Stimulated activated CD8-positive, alpha-beta memory T cell treated with anti-CD3 and anti-CD28 coated beads, Interleukin-7, amount 100 ng/mL, for 1 hour (primary cell): ENCODE measurements at places on chromosomes 16 and 17.

GRCh38 chr17:59154721-59155438 is at the start of gene SKA2:
Gene SKA2 (minus strand): TSS chr17:59155186. CDS start chr17:59155163, 23 bp downstream.
- peak; percentile 93 for DNase-seq

DNA sequence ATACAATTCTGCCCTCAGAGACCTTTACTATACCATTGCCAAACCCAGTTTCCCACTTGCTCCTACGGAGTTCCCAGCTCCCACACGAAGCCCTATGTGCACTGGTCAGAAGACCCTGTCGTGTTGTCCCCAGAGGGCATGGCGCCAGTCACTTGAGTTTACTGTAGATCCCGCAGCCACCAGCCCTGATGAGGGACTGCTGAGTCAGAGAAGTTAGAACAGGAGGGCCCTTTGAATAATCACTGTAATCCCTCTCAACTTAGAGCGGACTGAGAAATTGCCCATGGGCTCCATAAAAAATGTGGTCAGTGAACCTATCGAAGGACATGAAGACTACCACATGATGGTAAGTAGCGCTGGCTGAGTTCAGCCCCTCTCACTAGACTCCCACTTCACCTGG is 9.2 kb downstream of the UBFD1 start:
- DNase-seq = no peak

GRCh38 chr17:3800362-3801271 is at the start of gene ITGAE:
Gene ITGAE (minus strand): TSS chr17:3801188. CDS start chr17:3801144, 44 bp downstream.
- DNase-seq = no peak

GRCh38 chr16:66901626-66902025 is 17.1 kb downstream of the CDH16 start:
- no peak for DNase-seq

DNA sequence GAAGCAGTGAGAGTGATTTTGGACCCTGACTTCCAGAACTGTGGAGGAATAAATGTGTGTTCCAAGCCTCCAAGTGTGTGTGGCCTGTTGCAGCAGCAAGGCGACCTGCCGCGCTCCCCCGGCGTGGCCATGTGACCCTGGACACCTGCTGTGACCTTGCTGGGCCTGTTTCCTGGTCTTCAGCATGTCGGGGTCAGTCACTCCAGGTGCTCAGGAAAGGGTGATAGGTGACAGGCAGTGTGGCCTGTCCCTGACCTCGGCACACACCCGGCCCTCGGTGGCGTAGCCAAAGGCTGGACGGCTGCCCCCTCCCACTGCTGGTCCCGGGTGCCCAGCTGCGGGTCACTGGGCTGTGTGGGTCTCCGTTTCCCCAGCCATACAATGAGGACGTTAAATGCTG is 31.8 kb upstream of the ZNF469 start:
- DNase-seq = no peak

DNA sequence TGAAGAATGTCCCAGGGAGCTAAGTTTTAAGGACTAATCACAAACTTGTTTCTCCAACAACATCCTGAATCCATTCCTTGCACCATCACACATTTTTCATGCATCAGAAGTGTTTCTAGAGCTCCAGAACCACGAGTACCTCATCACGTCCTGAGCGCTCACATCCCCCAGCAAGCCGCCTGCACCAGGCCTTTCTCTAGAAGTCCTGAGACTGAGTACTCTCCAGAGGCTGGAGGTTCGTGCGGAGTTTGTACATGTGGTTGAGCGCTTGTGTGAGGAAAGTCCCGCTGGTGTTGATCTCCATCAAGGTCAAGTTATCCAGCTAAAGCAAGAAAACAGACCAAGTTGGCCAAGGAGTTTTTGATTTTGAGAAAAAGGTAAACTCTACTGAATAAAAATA is 10.7 kb downstream of the GINS2 start:
- DNase-seq = no peak

DNA sequence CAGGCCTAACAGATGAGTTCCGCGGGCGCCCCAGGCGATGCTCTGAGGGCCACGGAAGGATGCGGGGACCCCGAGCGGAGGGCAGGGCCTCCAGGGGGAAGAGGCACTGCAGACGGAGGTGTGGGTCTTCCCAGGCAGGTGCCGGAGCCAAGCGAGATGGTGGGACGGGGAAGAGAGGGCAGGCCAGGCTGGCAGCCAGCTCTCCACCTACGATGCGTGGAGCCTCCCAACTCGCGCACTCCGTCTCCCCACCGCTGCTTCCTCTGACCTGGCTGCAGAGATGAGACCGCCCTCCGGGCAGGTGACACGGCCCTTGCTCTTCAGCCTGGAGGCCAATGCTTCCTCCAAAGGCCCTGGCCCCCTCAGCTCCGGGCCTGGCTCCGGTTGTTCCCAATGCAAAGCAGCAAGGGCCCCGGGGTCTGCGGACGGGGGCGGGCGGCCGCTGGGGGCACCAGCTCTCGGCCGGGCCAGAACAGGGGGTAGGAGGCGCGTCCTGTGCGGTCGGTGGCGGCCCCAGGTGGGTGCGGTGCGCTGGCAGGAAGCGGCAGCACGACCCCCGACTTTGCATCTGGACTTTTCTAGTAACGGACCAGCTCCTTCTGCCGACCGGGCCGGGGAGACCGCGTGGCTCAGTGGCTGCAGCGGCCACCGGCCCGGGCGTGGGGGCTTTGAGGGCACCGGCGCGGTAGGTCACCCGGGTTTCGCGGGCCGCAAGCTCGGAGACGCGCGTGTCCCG is 1.5 kb upstream of the SOX8 start:
- no peak for DNase-seq

- peak; percentile 41 for DNase-seq
Measured at GRCh38 chr16:695355-696089, 5.3 kb upstream of the WDR24 start.

DNA sequence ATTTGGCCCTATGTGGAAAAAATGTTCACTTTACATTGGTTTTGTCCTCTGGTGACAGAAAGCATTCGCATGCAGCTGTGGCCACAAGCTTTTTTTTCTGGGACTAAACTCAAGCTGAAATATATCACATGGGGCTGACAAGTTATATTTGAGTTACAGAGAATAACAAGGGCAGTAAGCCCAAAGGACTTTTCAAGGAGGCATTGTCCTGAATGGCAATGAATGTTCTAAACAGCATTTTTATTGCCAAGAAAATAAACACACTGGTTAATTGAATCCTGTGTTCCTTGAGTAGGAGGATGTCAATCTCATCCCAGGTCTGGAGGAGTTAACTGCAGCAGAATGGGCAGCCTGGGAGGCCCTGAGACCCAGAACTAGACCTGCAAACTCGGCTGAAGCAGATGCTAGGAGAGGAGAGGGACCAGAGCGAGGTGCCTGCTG is 114.5 kb downstream of the COPRS start:
- no peak for DNase-seq

DNA sequence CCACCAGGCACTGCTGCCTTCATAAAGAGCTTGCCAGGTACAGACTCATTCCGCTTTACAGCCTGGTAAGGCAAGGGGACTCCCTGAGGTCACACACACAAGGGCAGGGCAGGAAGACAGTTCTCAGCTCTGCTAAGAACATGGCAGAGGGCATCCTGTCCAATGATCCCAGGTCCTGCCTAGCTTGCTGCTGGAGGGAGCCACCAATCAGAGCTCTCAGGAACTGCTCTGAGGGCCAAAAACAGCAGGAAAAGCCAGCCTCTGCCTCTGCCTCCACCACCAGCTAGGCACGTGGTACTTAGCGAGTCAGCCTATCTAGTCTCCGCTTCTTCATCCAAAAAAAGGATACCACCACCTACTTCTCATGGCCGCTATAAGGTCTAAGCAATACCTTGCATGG is 66.1 kb downstream of the GTF3C1 start:
- no peak for DNase-seq

- no peak for DNase-seq
Measured at GRCh38 chr16:81817789-81818567, 38.9 kb downstream of the PLCG2 start.

GRCh38 chr17:11853321-11854151 is 143.7 kb downstream of the ZNF18 start:
- DNase-seq = no peak

DNA sequence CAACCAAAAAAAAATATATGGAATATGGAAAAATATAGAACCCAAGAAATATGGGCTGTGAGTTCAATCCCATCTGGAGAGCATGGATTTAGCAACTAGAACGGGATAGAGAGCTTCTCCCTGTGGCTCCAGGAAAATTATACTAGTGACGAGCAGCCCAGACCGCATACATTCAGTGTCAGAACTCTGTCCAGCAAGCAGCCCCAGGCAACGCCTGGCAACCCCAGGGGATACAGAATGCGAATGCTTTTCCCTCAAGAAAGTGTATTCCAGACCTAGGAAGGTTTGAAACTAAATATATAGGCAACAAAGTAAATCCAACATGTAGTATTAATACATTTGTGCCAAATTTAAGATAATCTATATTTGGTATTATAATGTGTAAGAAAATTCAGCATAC is 13.5 kb upstream of the ASGR2 start:
- no peak for DNase-seq

DNA sequence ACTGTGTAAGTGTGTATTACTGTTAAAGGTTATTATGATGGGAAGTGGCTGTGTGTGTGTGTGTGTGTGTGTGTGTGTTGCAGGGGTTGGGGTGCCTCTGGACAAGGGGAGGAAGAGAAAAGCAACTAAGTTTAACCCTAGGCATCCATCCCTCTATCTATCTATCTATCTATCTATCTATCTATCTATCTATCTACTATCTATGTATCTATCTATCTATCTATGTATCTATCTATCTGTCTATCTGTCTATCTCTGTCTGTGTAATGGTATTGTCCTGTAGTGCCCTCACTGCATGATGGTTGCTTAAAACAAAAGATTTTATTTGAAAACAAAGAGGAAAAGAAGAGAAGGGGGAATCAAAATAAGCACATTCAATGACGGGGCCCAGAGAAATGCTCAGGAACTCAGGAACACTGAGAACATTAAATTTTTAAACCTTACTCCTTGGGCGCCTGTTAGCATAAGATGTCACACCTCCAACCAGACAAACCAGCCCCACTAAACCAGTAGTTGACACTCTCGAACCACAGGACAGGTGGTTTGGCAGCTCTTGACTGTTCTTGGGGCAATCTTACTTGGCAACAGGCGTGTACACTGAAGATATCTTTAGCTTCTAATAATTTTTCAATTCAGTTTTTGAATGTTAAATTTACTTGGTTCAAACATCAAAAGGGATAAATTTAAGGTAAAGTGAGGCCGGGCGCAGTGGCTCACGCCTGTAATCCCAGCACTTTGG is 5.1 kb upstream of the RPL26 start:
- DNase-seq = no peak

GRCh38 chr16:80012586-80012985 is 412.0 kb upstream of the MAF start:
- DNase-seq = no peak

DNA sequence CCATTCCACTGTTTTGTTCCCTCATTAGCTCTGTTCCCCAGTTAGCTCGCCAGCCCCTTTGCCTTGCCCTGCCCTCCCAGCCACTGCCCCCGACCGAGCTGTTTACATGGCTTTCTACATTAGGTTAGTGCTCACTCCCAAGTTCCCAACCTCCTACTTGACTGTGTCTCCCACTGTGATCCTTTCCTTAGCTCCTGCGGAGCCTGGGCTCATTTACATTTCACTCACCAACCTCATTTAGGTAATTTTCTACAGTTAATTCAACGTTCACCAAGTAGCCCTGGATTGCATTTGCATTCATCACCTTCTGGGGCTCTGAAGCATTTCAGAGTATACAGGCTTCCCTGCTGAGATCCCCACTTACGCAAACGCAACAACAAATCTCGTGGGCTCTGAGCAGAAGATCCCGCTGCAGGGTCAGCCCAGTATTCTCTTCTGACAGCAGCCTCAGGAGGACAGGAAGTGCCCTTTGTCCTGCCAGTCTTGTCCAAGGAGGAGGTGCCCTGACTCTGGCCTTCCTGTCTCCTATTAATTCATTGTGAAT is 325.8 kb upstream of the CCL2 start:
- no peak for DNase-seq

- no peak for DNase-seq
Measured at GRCh38 chr17:7477392-7478275, 1.8 kb downstream of the ZBTB4 start.

GRCh38 chr16:22624038-22624799 is 113.5 kb downstream of the NPIPB5 start:
- no peak for DNase-seq

- no peak for DNase-seq
Measured at GRCh38 chr16:72278301-72278700, 106.3 kb upstream of the PMFBP1 start.

- DNase-seq = no peak
Measured at GRCh38 chr16:25868706-25869370, 177.1 kb downstream of the HS3ST4 start.

- no peak for DNase-seq
Measured at GRCh38 chr17:19237389-19238166, 412 bp downstream of the EPN2 start.

DNA sequence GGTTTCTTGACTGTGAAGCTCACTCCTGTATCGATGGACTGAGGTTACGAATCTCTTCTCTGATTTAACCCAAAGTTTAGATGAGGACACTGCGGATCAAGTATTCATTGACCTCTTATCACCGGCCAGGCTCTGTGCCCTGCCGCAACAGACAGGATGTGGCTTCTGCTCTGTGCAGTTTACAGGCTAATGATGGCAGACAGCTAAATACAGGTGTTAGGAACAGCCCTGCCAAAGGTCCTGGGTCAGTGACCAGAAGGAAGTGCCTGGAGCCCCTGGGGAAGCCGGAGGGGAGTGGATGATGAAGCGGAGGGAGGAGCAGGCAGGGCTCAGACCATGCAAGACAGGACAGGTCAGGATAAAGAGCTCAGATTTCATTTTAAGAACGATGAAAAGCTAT is 44.4 kb downstream of the HAPSTR1 start:
- no peak for DNase-seq

DNA sequence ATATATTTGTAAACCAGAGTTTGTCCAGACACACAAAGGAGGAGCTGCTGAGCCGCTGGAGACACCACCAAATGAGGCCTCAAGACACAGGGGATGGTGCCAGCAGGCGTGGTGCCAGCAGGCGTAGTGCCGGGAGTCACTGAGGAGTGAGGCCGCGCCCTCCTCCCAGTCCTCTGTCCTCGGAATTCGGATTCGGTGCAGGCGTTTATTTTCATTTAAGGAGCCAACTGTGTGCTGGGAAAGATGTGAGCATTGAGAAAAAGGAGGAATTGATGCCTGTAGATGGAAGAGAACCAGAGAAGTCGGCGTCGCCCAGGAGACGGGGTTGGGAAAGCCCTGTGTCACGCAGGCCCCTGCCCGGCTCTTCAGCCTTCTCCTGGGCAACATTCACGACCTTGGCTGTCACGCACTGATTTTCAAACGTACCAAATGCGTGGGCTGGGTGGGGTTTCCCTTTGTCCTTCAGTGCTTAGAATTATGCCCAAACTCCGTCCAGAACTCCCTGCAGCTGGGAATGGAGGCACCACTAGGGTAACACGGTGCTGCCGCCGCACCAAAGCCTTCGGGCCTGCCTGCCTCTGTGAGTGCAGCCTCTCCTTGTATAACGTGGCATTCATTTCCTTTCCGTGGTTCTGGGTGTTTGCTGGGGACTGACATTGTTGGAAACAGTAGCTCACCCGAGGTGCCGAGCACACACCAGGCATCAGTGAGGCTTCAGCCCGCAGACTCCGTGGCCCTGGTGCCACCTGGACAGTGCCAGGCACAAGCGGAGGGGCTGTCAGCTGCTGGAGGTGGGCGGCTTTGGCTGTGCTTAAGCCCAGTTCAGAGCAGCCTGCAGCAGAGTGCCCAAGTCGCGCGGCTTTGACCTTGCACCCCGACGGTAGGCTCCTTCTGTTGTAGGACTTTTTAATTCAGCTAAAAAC is 49.0 kb upstream of the CHMP6 start:
- DNase-seq = no peak
